ENCODE measurements at places on chromosomes 16 and 17. TPM values are rescaled to one million over a fixed set of nuclear protein-coding genes. Genes with fewer than 3 reads are reported as not detected.
A peak's percentile ranks its signal among the peaks of the same experiment; 100 is the strongest.

DNA sequence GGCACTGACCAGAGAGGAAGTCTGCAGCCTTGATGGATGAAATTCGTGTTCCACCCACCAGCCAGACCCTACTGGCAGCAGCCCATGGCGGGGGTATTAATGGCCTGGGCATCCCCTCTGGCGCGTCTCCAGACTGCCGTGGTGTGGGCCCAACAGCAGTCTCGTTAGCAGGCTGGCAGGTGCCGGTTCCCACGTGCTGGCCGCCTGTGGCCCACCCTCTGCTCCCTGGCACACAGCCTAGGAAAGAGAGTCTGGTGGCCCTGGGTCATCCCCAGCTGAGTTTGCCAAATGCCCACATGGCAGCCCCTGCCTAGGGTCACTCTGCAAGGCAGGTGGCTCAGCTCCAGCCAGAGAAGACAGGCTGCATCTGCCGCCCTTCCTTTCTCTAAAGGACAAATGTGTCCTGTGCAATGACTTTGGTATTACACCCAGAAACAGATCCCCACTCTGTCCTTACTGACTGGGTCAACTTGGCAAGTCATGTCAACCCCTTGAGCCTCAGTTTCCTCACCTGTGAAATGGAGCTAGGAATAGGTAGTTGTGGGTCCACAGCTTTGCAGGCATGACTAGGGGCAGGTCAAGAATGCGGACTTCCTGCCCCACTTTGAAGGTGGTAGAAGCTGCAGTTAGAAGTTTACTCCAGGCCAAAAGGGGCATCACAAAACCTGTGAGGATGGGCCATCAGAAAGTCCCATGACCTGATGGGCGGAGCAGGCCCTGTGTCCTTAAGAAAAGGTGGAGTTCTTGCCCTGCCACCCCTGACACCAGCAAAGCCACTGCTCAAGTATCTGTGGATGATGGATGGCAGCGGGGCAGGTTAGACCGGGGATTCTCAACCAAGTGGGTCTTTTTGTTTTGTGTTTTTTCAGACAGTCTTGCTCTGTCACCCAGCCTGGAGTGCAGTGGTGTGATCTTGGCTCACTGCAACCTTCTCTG is 76.6 kb downstream of the ABCC6 start:
- DNase-seq = peak; percentile 80

DNA sequence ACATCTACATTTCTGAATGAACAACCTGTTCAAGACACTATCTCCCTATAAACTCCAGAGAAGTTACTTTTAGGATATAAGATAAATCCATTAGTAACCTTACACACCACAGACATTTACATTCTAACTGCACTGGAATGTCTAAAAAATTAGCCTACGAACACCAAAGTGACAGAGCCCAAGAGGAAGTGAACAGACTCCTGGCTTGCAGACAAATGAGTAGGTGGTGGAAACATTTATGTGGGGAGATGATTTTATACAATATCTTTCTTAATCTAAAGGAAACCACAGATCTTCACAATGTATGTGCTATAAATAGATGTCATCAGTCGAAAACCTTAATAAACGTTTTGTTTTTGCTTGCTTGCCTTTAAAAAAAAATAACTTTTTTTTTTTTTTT is 18.8 kb downstream of the ZNF652 start:
- DNase-seq = peak; percentile 41

- DNase-seq = peak; percentile 75
Measured at GRCh38 chr17:69231521-69231920, 2.9 kb upstream of the ABCA10 start.

DNA sequence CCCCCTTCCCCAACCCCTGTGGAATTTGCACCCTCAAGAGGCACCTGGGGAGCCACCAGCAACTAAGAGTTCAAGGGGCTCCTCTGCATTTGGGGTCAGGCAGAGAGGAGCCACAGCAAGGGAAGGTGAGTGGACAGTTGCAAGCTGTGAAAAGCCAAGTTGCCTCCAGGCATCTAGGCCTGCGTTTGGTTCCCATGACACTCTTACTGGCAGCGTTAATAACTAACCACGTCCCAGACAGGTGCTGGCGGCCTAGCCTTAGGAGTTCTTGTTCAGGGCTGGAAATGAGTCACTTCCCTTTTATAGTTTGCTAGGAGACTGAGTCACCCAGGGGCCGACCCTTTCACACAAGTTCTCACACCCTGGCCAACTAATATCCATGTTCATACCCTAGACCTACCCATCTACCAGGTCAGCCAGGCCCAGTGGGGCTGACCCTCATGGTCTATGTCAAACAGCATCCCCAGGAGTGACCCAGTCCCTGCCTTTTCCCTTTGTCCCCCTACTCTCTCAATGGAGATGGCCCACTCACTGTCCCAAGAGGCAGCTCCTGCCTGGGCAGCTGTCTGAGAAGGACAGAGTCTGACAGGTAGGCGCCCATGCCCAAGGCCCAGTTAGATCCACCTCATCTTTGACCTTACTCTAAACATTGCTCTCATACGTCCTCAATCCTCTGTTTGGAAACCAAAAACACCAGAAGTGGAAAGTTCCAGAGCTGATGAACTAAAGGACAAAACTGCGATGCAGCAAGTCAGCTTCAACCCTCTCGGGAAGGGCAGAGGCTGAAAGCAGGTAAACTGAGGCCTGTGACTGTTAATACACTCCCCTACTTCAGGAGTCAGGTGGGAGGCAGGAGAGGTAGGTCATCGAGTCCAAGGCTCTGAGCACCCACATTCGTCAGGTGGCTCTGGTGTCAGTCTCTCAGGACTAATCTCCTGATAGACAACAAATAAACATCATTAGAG is 300.6 kb downstream of the SOX9 start:
- DNase-seq = peak; percentile 67

DNA sequence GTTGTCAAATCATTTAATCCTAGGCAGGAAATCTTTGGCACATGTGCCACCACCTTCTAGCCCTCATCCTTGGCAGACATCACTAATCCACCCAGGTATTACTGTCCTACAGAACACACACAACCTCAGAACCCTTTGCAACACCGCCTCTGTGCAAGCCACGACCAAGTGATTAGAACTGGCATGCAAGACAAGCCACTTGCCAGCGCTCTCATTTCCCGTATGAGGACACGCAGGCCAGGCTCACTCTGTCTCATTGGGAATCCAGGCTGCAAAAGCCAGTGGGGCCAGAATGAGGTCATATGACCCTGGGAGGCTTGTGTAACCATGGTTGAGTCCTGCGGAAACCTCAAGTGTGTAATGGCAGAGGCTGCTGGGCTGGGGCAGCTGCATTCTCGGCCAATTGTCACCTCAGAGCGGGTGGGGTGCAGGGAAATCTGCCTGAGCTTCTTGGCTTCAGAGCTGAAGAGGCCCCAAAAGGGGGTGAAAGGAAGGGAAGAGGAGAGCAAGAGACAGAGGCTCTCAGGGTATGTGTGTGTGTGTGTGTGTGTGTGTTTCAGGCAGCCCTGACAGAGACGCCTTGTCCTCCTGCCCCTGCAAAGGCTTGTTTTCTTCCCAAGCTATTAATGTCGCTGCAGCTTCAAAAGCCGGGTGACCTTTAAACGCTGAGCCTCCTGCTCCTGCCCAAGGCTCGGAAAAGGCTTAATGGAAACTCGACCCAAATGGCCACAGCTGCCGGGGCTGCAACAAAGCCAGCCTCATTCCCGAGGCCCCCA is 43.2 kb upstream of the MRPS23 start:
- DNase-seq = peak; percentile 99

The COPS3 gene
- total RNA-seq = 80.7 TPM

GRCh38 chr16:15539197-15539596 is 103.8 kb downstream of the MARF1 start:
- no peak for DNase-seq

The CA4 gene
- 7.4 TPM for total RNA-seq

DNA sequence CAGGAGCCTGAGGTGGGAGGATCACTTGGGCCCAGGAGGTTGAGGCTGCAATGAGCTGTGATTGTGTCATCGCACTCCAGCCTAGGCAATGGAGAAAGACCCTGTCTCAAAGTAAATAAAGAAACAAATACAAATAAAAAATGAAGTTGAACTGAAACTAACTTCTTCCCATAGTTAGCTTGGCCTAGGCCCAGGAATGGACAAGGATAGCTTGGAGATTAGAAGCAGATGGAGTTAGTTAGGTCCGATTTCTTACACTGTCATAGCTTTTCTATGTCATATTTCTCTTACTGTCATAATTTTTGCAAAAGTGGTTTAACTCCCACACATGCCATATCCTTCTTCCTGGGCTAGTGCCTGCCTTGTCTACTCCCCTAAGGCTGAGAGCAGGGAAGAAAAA is 154.7 kb upstream of the CACNG3 start:
- DNase-seq = peak; percentile 7

GRCh38 chr16:19169082-19169639 is 1.1 kb downstream of the SYT17 start:
- no peak for DNase-seq

GRCh38 chr16:4814542-4815173 is 12.2 kb upstream of the ROGDI start:
- no peak for DNase-seq

GRCh38 chr16:35431829-35432663 is 1972.6 kb downstream of the TP53TG3F start:
- no peak for DNase-seq

DNA sequence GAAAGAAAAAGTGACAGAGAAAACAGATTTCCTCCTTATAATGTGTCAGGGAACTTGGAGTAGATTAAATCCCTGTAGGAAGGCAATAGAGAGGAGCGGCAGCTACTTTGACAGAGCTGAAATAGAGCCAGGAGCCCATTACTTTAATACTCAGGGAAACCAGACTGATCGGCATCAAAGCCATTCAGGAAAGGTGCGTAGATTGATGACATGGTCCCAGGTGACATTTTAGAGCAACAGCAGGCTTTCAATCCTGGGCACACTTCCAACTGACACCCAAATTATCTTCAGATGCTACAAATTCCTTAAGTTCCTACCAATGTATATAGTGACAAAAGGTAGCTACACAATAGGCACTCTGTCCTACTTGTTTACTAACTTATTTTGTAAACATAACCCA is 821.5 kb downstream of the CDH8 start:
- no peak for DNase-seq

DNA sequence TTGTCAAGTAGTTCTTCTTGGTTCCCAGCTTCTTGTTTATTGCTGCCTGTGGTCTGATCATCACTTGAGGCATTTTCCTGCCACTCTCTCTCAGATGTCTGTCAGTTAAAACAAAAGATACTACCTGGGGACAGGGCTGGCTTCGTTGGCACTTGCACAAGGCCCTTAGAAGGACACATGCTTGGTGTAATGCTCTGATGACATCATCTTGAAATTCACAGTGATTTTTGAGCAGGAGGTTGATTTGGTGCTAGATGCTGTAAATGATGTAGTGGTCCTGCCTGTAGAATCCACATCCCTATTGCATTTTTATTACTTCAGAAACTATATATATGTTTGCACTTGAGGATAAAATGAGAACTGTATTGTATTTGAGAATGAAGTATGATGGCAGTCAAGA is 210.3 kb downstream of the LGALS9B start:
- no peak for DNase-seq

DNA sequence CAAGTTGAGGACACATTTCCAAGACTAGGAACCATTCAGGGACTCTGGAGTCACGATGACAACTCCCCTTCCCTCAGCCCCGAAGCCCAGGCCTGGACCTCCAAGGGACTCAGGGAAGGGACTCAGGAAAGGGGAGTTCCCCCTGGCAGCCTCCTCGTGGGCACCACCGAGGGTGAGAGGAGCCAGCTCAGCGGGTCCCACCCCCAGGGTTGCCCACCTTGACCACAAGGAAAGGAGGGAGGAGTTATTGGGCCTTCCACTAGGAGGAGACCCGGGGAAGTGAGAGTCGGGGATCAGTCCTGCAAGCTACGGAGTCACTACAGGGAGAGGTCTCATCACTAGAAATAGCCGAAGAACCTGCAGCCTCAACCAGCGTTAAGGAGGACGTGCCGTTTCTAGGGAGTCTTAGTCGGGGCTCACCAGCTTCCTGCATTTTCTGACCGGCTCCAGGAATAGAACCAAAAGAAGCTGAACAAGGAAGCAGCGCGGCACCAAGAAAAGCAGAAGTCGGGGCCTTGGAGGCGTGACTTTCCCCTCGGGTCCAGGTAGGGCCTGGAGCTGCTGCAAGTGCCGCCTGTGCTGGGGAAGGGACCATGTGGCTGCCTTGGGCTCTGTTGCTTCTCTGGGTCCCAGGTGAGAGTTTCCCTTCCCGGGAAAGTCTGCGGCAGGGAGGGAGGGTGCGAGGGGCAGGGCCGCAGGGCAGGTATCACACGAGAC is at the start of gene CD300A:
Gene CD300A, plus strand, starts transcription at position 524 of the 717 bp plus-strand sequence. Its CDS starts 70 bp downstream, at position 594.
- DNase-seq = peak; percentile 71

GRCh38 chr16:54200161-54200534 is 86.4 kb downstream of the IRX3 start:
- DNase-seq = no peak
